ENCODE measurements at places on chromosomes 11 and 22.

GRCh38 chr11:6328321-6328720 lies 8.0 kb upstream of the CAVIN3 start:
- no peaks in the 10 kb centered on the region for H3K27me3 ChIP-seq
- no peak overlapping the region for H3K27ac ChIP-seq
- H3K4me1 ChIP-seq = no peaks in the 10 kb centered on the region
- no peak for DNase-seq

GRCh38 chr11:42764936-42765335 lies 546.9 kb upstream of the API5 start:
- H3K36me3 ChIP-seq = no peaks in the 10 kb centered on the region
- H3K27me3 ChIP-seq = no peaks in the 10 kb centered on the region
- no peaks in the 10 kb centered on the region for H3K4me1 ChIP-seq
- DNase-seq = no peak
- no peak overlapping the region for H3K4me3 ChIP-seq
- no peak overlapping the region for H3K27ac ChIP-seq

DNA sequence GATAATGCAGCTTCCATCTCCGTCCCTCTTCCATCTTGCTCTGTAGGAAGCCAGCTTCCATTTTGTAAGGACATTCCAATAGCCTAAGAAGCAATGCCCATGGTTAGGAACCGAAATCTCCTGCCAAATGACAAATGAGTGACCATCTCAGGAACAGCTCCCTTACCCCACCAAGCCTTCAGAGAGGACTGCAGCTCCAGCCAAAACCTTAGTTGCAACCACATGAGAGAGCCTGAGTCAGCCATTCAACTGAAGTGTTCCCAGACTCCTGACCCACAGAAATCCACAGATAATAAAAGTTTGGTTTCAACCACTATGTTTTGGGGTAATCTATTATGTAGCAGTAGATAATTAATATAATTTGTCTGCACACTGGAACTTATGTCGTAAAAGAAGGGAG lies 51.7 kb upstream of the LDLRAD3 start:
- H3K4me1 ChIP-seq = no peaks in the 10 kb centered on the region
- no peak overlapping the region for H3K27ac ChIP-seq
- H3K36me3 ChIP-seq = no peaks in the 10 kb centered on the region

DNA sequence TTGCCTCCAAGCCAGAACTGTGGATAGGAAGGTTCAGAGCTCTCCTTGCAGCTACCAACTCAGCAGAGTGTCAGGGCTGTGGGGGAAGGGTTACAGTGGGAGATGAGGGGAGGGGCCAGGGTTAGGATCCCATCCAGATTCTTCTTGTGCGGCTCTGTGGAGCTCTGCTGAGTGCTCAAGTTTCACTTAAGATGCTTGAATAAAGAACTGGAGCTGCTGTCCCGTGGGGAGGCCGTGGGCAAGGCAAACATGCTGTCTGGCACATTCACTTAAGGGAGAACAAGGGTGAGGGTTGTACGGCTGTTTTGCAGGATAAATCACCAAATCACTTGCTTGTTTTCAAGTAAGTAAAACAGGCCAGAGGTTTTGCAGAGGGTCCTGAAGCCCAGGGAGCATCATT lies 197.1 kb downstream of the FAM76B start:
- peaks cover 11% of the 10 kb centered on the region for H3K4me1 ChIP-seq
- H3K36me3 ChIP-seq = no peaks in the 10 kb centered on the region
- H3K27me3 ChIP-seq = no peaks in the 10 kb centered on the region
- H3K27ac ChIP-seq = no peak overlapping the region

- no peaks in the 10 kb centered on the region for H3K27me3 ChIP-seq
- no peak overlapping the region for H3K4me3 ChIP-seq
- no peak overlapping the region for H3K27ac ChIP-seq
- H3K36me3 ChIP-seq = no peaks in the 10 kb centered on the region
- DNase-seq = no peak
- no peaks in the 10 kb centered on the region for H3K4me1 ChIP-seq
These were observed 387.6 kb upstream of the DDI1 start for GRCh38 chr11:103648670-103649400.

DNA sequence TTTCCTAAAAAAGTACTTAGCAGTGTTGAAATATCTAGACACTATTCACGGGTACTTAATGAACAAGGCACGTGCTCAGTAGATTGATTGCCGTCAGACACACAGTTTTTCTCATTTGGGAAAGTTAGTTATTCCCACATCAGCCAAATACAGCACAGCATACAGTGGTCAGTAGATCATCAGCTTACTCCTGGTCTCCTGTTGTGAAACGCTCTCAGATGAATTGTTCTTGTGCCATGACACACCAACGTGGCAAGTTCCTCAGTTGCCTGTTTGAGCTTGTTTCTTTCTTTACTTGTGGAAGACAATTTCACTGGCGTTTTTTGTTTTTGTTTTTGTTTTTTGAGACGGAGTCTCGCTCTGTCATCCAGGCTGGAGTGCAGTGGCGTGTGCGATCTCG lies 8.6 kb downstream of the TAB1 start:
- no peak overlapping the region for H3K27ac ChIP-seq
- DNase-seq = no peak
- H3K36me3 ChIP-seq = no peaks in the 10 kb centered on the region
- no peak overlapping the region for H3K4me3 ChIP-seq
- no peaks in the 10 kb centered on the region for H3K27me3 ChIP-seq

DNA sequence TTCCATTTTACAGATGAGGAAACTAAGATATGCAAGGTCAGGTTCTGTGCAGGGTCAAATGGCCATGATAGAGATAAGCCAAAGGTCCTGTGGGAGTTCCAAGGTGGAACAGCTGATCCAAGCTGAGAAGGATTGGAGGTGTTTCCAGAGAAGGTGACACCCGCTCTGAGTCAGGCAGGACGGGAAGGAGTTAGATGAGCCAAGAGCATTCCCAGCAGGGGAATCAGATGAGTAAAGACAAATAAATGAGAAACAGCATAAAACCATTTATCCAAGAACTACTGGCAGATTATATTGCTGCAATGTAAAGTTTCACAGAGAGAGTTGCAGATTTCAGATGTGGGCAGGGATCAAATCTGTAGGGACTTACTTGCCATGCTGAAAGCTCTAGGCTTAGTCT lies 18.9 kb upstream of the HEPHL1 start:
- H3K4me3 ChIP-seq = no peak overlapping the region
- no peaks in the 10 kb centered on the region for H3K4me1 ChIP-seq
- no peaks in the 10 kb centered on the region for H3K27me3 ChIP-seq

- no peak overlapping the region for H3K27ac ChIP-seq
- H3K36me3 ChIP-seq = no peaks in the 10 kb centered on the region
- DNase-seq = no peak
- H3K27me3 ChIP-seq = no peaks in the 10 kb centered on the region
- H3K4me1 ChIP-seq = no peaks in the 10 kb centered on the region
These were observed 23.9 kb downstream of the TSPAN32 start for GRCh38 chr11:2325719-2326118.

DNA sequence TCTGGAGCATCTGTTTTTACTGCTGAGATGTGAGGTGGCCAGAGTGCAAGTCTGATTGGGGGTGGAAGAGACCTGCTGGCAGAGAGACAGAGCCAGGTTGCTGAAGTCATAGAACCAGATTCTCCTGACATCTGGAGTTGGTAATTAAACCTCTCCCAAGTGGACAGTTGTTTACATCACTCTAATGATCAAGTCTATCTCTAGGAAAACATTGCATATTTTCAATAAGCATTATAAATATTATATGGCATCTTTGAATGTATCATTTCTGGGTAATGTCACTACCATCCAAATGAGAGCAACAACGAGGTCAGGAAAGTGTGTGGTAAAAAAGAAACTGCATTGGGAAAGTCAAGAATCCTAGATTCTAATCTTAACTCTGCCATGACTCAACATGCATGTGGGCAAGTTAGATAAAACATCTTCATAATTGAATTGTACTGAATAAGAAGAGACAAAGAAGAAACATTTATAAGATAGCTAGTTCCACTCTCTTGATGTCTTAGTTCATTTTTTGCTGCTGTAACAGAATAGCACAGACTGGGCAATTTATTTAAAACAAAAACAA lies 351.2 kb upstream of the API5 start:
- no peak overlapping the region for H3K27ac ChIP-seq
- H3K27me3 ChIP-seq = no peaks in the 10 kb centered on the region
- H3K36me3 ChIP-seq = no peaks in the 10 kb centered on the region
- H3K4me1 ChIP-seq = no peaks in the 10 kb centered on the region
- no peak for DNase-seq
- no peak overlapping the region for H3K4me3 ChIP-seq
